MM.1S (cell line): ENCODE measurements at places on chromosomes 3 and 15.

DNA sequence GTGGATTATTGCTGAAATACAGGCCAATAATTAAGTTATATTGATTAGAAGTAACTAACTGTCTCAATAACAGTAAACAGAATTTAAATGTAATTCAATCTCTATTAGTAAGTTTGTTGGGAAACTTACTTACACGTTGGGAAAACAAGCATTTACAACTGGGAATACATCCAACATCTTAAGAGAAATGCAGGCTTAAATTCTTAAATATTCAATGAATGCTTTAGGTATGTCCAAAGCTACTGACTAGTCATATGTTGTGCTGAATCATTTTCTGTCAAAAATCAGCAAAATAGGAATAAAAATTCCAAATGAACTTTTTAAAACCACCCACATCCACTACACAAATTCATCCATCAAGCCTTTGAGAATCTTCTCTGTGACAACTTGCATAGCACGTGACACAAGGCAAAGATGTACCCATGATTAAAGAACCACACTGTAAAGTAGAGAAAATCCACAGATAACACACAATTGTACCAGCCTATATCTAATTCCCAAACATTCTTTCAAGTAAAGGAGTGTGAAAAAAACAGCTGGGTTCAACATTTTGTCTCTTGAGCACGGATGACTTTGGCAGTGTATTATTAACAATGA lies 60.0 kb downstream of the NMNAT3 start:
- DNase-seq, result no peak

GRCh38 chr3:149577801-149578200 lies 80.0 kb downstream of the WWTR1 start:
- no peak for DNase-seq

- DNase-seq, result no peak
Observed at GRCh38 chr3:86937306-86937791, 53.6 kb downstream of the VGLL3 start.

DNA sequence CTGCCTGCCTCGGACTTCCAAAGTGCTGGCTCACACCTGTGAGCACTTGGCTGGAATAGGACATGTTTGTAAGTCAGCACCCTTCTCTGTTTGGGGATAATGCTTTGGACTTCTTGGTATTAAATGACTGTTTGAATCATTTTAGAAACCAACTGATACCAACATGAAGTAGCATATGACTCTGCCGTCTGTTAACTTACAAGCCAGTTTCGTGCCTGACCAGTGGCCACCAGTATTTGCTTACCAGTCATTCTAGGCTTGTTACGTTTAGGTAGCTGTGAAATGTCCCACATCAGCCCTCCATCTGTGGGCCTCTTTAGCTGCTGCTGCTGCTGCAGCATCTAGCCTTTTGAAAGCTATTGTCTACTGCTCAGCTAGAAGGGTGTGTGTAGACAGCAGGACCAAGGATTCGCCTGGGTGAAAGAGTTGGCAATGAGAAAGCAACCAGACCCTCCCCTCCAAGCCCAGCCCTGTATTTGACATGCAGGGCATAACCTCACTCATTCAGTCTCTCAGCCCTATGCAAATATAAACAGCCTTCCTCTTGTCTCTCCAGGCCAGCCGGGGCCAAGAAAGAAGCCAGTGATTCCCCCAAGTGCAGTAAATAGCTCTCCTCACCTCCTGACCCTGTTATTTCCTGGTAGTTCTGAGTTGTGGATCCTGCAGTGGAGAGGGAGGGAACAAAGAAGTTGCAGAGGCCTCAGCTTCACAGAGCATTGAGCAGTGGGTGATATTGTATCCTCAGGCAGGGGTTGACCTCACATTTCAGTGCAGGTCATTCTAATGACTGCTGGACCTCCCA lies 51.0 kb downstream of the NKIRAS1 start:
- no peak for DNase-seq

GRCh38 chr3:191961022-191961421 lies 500.1 kb downstream of the PYDC2 start:
- DNase-seq, result no peak

- DNase-seq, result peak; percentile 23
Observed at GRCh38 chr3:165696496-165696895, 140.7 kb downstream of the BCHE start.

- DNase-seq, result no peak
Observed at GRCh38 chr3:161070980-161071663, 34.0 kb downstream of the B3GALNT1 start.

GRCh38 chr3:60393946-60394345 lies 857.3 kb downstream of the FHIT start:
- DNase-seq, result no peak

- no peak for DNase-seq
Observed at GRCh38 chr15:51991141-51991540, 19.6 kb upstream of the LEO1 start.

- peak; percentile 41 for DNase-seq
Observed at GRCh38 chr3:153289334-153289808, 127.3 kb downstream of the RAP2B start.

DNA sequence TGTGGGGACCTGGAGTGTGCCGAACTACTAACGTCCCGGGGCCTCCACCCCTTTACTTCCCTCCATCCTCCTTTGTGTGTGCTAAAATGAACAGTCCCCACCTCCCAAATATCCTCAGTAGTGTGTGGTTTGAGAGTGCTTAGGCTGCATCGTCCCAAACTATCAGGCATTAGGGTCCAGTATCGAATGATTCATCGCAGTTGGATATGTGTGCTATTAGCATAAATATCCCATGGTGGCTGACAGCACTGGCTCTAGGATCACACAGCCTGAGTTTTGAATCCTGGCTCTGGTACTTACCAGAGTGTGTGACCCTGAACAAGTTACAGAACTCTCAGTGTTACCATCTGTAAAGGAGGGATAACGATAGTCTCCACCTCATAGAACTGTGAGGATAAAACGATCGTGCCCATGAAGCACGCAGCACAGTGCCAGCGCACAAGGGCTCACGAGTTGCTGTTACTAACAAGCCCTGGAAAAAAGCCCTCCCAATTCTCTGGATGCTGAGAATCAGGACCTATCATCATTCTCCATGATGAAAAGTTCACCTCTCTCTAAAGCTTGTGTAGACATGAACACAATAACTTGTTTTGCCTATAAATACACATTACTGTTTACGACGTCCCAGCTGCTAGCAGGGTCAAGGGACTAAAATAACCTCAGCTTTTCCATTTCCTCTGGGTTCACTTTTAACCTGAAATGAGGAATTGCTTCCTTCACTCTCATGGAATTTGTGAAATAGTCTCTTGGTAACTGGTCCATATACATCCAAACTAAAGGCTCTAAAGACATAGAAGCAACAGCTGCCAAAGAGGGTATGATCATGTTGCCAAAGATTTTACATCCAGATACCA lies 51.0 kb downstream of the VGLL4 start:
- DNase-seq, result no peak

DNA sequence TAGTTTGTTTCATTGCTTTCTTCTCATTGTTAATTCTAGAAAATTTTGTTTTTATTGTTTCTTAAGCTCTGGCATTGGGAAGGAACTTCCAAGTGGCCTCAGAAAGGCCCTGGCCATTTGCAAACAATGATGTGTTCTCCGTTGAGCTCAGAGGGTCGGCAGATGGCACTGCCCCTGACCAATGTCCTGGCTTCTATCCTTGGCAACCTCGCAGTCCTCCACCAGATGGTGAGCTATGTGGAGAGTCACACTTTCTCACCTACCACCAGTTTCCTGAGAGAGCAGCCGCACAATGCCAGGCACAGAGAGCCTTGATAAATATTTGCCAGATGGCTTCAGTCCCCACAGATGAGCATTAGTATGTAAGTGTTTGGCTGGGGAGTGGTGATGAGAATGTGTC lies 343.7 kb downstream of the EPHB1 start:
- no peak for DNase-seq

- DNase-seq, result no peak
Observed at GRCh38 chr15:52651114-52651513, 28.1 kb downstream of the ATOSA start.

GRCh38 chr3:84108442-84108971 lies 850.3 kb upstream of the CADM2 start:
- DNase-seq, result no peak

- no peak for DNase-seq
Observed at GRCh38 chr3:192373032-192373431, 354.3 kb downstream of the FGF12 start.

GRCh38 chr3:42678447-42678846 lies 6.9 kb upstream of the KLHL40 start:
- no peak for DNase-seq

GRCh38 chr3:130682131-130682530 lies 64.5 kb downstream of the PIK3R4 start:
- DNase-seq, result no peak

GRCh38 chr3:163490119-163490518 lies 1588.2 kb downstream of the SI start:
- DNase-seq, result peak; percentile 94

DNA sequence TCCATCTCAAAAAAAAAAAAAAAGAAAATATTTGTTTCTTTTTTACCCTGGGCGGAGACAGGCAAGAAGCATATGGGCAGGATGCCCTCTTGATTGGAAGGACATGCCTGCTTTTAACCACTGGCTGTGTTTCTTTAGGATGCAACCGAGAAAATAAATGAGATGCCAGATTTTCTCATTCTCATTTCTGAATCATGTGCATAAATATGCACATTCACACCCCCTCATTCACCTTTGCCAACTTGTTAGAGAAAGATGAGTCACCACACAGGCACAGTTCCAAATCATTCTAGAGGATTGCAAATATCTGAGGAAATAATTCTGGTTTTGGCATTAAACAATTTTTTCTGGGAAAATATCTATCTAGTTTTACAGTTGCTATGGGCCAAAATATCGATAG lies 3.3 kb downstream of the LIPH start:
- DNase-seq, result no peak

- no peak for DNase-seq
Observed at GRCh38 chr3:6251612-6252400, 609.1 kb upstream of the GRM7 start.

DNA sequence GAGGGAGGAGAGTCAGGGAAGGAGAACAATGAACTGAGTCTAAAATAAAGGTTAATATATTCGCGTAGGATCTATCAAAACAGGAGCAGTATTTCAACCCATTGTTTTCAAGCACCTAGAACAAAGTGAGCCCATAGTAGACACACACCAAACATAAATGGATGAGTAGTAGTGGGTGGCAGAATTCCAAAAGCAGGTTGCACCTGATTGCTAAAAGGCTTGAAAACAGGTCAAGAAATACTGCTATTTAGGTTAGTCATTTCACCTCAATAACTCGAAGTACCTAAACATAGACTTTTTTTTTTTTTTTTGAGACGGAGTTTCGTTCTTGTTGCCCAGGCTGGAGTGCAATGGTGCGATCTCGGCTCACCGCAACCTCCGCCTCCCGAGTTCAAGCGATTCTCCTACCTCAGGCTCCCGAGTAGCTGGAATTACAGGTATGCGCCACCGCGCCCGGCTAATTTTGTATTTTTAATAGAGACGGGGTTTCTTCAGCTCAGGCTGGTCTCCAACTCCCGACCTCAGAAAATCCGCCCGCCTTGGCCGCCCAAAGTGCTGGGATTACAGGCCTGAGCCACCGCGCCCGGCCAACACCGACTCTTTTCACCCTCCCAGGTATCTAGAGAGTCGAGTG lies 855 bp upstream of the ABHD5 start:
- peak; percentile 14 for DNase-seq

DNA sequence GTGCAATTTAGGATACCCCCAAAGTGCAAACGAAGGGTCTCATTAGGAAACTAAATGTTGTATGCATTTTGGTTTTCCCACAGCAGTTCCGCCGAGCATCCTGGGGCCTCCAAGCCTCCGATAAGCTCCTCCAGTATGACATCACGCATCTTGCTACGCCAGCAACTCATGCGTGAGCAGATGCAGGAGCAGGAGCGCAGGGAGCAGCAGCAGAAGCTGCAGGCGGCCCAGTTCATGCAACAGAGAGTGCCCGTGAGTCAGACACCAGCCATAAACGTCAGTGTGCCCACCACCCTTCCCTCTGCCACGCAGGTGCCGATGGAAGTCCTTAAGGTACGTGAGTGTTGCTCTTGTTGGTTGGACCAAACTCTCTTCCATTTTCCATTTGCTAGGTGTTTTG lies 120.5 kb upstream of the SAMMSON start:
- no peak for DNase-seq

DNA sequence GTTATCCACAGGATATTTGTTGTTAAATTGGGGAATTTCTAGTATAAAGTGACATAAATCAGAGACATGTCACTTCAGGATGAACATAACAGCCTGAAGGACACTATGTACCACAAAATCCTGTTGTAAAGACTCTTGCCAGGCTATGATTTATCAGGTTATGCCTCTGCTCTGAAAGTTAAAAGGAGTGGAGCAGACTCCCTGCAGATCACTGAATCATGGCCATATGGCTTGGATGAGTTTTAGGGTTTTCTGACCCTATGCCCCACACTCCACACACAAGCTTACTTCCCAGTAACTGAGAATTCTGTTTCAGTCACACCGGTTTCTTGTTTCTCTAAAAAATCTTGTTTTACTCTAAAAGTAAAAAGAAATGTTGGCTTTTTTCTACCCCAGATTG lies 869.4 kb downstream of the NAALADL2 start:
- DNase-seq, result no peak

GRCh38 chr3:103510760-103511159 lies 1075.9 kb downstream of the ZPLD1 start:
- no peak for DNase-seq

DNA sequence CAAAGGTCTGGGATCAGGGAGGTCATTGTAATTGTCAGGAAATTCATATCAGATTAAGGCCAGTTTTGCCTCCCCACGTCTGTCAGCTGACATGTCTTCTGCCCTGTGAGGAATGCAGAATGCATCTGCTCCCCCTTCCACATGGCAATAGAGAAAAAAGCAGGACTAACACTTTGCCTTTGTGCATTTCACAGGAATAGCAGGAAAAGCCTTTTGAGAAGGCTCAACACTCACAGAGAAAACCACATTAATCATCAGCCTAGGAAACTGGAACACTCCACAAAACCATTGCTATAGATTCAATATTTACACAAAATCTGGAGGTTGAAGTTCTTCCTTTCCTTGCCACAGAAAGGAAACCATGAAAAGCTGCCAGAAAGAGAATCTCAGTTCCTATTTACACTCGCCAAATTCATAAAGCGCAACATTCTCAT lies 165.2 kb upstream of the HES1 start:
- DNase-seq, result peak; percentile 40

GRCh38 chr15:100710222-100710621 lies 107.8 kb downstream of the ASB7 start:
- DNase-seq, result no peak

DNA sequence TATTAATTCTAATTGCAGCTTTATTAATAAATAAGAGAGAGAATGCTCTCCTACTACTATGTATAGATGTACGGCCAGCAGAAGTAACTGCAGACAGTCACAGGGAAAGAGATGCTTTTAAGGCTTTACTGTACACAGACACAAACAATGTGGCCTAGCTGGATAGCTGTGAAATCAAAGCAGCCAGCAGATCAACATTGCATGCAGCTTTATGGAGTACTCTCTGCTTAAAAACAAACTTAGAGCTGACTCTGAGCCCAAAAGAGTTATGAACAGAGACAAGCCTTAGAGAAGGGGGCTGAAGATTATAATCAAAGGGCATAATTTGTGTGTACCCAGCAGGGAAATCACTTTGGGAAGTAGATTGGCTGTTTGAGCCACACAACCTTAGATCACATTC lies 47.2 kb downstream of the CADM2 start:
- DNase-seq, result no peak
